ENCODE measurements at places on chromosomes 16 and 17. TPM values are rescaled to one million over a fixed set of nuclear protein-coding genes. Genes with fewer than 3 reads are reported as not detected.

GRCh38 chr16:30764816-30765465, 2.8 kb downstream of the RNF40 start:
- no peak for DNase-seq

- no peak for DNase-seq
These were observed 73.6 kb downstream of the KCNJ2 start for GRCh38 chr17:70242781-70243437.

ZG16 gene
- total RNA-seq, result not detected

DNA sequence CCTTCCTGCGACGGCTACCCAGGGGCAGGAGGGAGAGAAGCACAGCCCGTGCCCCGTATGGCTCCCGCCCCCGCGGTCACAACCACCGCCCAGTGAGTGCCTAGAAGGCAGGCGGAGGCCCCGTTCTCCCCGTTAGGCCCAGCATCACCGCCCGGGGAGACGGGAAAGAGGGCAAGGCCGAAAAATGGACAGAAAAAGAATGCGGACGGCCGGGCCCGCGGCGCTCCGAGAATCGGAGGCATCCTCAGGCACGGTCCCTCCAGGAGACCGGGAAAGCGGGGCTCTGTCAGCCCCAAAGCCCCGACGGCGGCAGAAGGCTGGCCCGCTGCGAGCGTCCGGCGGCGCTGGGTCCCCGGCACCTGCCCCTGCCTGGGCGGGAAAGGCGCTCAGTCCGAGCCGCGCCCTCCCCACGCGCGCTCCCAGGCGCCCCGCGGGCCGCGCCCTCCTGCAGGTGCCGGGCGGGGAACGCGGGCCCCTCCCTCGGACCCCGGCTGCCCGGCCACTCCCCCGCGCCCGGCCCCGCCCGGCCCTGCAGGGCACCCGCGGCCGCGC, 407 bp downstream of the MCRIP1 start:
- peak; percentile 41 for DNase-seq

DNA sequence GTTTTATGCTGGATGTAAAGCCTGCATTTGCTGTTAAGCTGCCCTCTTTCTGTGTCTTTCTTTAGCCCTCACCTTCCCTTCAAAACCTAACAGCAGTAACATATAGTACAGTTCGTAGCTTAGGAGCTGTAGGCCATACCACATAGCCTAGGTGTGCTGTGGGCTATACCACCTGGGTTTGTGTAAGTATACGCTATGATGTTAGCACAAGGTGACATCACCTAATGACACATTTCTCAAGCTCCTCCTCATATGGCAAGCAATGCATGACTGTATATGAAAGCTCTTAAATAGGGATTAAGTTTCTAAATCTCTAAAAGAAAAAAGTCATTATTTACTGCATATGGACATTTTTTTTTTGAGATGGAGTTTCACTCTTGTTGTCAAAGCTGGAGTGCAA, 57.8 kb upstream of the TMEM97 start:
- DNase-seq, result no peak

- DNase-seq, result no peak
These were observed 10.9 kb downstream of the COPS3 start for GRCh38 chr17:17269926-17270773.

GRCh38 chr17:82605939-82606600, 42.2 kb downstream of the WDR45B start:
- no peak for DNase-seq

DNA sequence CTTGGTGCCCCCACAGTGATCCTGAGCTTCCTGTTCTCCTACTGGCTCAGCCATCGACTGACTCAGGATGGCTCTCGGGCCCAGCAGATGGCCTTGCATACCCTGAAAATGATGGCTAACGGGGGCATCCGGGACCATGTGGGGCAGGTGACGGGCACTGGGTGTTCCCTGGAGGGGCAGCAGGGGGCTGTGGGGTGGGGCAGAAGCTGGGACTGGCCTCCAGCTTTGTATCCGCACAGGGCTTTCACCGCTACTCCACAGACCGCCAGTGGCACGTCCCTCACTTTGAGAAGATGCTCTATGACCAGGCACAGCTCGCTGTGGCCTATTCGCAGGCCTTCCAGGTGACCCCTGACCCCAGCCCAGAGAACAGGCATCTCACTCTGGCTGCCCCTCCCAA, 3.0 kb downstream of the SPATA20 start:
- no peak for DNase-seq

- DNase-seq, result no peak
These were observed 10.1 kb upstream of the COG1 start for GRCh38 chr17:73182616-73183310.

DNA sequence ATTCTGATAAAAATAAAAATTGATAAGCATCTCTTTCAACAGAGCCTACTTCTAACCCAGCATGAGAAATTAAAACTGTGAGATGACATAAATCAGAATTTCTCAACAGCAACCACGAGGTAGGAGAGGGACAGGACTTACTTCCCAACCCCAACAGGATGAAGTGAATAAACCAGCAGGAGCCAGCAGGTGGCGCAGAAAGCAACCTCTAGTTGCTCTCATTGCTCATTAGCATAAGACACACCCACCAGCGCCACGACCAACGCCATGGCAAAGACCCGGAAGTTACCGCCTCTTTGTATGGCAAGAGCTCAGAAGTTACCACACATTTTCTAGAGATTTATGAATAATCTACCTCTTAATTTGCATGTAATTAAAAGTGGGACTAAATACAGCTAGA, 189.4 kb upstream of the CDH8 start:
- DNase-seq, result peak; percentile 97

DNA sequence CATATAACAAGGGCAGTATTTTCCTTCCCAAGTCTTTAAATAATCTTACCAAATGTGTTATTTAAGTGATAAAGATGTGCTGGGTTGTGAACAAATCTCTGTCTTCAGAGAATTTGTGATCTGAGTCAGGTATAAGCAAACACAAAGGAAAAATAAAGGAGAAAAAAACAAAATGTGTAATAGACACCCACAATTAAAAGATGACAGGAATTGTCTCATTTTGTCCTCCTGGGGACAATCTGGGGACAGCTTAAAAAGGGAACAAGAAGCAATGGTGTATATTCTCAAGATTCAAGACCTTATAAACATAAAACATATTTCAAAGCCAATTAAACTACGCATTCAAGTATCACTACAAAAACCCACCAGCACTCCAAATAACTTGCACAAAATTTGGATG, 107.2 kb downstream of the TRIM37 start:
- DNase-seq, result no peak

- no peak for DNase-seq
These were observed 1884.8 kb downstream of the TP53TG3F start for GRCh38 chr16:35344012-35344762.

GRCh38 chr16:56302506-56302905, 111.2 kb downstream of the GNAO1 start:
- no peak for DNase-seq

- no peak for DNase-seq
These were observed 714 bp downstream of the ACSF3 start for GRCh38 chr16:89094252-89094879.

- no peak for DNase-seq
These were observed 8.9 kb downstream of the CPPED1 start for GRCh38 chr16:12794486-12795387.

DNA sequence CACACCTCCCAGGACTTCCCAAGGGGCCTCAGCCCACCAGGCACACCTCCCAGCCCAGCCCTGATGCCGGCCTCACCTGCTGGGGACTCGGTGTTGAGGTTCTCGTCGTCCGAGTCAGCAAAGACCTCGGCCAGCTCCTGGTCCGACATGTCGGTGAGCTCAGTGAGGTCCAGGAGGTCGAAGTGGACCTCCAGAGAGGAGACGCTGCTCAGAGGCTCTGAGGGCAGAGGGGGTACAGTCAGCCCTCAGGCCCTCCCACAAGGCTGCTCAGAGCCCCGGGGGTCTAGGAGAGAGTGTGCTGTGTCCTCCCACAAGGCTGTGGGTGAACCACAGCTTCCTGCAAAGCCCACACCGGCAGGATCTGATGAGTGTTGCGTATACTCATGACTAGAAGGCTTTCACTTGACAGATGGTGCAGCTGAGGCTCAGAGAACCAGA, 10.5 kb downstream of the DBNDD1 start:
- no peak for DNase-seq

DNA sequence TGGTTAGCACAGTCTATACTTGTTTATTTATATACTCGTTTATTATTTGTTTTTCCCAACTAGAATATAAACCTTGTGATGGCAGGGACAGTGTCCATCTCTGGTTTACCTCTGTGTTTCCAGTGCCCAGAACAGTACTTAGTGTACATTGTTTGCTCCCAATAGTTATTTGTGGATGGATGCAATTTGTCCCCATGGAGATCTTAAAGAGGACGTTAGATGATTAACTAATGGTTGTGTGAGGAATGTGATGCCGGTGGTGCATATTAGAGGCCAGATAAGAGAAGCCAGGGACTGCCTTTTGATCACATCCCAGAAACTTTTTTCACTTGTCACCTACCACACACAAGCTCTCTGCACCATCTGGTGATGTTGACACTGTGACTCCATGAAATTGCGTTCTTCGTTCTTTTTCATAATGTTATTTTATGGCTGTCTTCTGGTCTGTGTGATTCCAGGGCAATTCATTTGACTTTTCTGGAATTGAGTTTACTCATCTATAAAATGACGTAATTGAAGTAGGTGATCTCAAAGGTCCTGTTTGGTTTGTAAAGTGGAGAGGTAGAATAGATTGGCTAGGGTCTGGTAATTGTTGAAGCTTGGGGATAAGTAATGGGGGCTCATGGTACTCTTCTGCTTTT, 1.2 kb downstream of the COX10 start:
- DNase-seq, result no peak

HOXB8 gene
- 13.1 TPM for total RNA-seq

- no peak for DNase-seq
These were observed 60.3 kb downstream of the SPAG9 start for GRCh38 chr17:51060396-51060795.

GRCh38 chr16:14529010-14529669, 100.9 kb downstream of the PARN start:
- DNase-seq, result peak; percentile 87

GRCh38 chr17:37779554-37779953, 34.7 kb upstream of the HNF1B start:
- DNase-seq, result no peak

- DNase-seq, result peak; percentile 19
These were observed 28.9 kb downstream of the CPSF4L start for GRCh38 chr17:73232587-73233373.

- DNase-seq, result no peak
These were observed 16.0 kb upstream of the CCL18 start for GRCh38 chr17:36048066-36048465.

GRIN2C gene
- 0.24 TPM for total RNA-seq

PRRT2 gene
- 9.0 TPM for total RNA-seq

DNA sequence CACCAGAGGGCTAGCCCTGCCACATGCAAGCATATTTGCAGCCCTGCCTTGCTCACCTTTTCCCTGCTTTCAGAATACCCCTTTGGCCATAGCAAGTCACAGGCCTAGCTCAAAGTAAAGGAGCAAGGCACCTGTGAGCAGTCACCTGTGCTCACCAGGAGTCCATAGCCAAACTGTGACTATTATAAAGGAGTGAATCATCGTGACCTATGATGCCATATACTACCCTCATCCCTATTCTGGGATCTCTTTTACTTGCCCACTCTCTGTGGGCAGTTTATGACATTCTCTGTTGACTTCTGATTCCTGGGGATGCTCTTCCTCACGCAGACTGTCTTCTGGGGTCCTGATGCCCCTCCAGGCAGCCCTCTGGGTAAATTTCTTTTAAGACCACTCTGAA, 200.5 kb upstream of the NLRP1 start:
- no peak for DNase-seq

TMEM100 gene
- total RNA-seq, result 7.9 TPM

ACACA gene
- 79.2 TPM for total RNA-seq

- no peak for DNase-seq
These were observed 11.5 kb upstream of the FOXJ1 start for GRCh38 chr17:76152591-76152990.

GRCh38 chr16:31190818-31191444, 11.0 kb downstream of the FUS start:
- no peak for DNase-seq

DNA sequence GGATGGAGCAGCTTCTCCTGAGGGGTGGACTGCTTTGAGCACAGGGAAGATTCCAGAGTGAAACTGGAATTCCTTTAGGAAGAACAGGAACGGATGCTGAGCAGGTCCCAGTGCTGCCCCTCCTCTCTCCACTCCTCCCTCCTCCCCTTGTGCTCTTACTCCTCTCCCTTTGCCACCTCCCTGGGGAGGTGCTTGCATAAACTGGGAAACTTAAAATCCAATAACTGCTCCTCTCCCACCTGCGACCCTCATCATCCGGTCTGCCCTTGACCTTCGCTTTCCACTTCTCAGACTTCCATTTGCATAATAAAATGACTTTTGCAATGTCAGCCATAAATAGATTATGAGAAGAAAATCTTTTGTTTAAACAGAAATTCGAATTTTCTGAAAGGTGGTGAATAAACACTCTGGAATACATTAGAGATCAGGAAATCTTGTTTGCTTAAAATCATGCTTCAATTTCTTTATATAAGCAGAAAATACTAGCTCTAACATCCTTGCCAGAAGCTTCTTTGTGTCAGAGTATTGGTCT, 23.7 kb downstream of the HSBP1 start:
- DNase-seq, result no peak

- DNase-seq, result no peak
These were observed 19.3 kb downstream of the PIPOX start for GRCh38 chr17:29062215-29062614.

TPSAB1 gene
- 22.9 TPM for total RNA-seq

PRPF8 gene
- total RNA-seq, result 450 TPM

GRCh38 chr16:87466975-87467501, 25.8 kb downstream of the ZCCHC14 start:
- no peak for DNase-seq

SMYD4 gene
- 31.6 TPM for total RNA-seq

DNA sequence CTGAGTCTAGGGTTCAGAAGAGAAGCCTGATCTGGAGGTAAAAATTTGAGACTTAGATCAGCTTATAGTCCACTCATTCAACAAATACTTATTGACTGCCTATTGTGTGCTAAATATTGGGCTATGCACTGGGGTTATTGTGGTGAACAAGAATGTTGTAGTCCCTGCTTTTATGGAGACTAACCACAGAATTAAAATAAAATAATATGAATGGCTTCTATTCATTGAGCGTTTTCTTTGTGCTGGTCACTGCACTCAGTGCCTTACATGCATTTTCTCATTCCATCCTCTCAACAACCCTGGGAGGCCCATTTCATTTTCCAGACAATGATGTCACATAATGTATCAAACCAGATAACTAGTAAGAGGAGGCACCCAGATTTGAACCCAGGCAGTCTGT, 4.8 kb downstream of the NEK8 start:
- no peak for DNase-seq

GRCh38 chr16:31695667-31696066, 168.0 kb downstream of the AHSP start:
- peak; percentile 10 for DNase-seq

- DNase-seq, result peak; percentile 84
These were observed 18.9 kb upstream of the P2RX1 start for GRCh38 chr17:3935140-3935542.

NPIPA3 gene
- total RNA-seq, result 6.7 TPM

GRCh38 chr17:4233668-4234258, 30.0 kb downstream of the ANKFY1 start:
- DNase-seq, result no peak

LRRC75A gene
- 2.8 TPM for total RNA-seq

KRTAP3-1 gene
- total RNA-seq, result not detected

DBNDD1 gene
- total RNA-seq, result 24.6 TPM
